ENCODE measurements at places on chromosomes 16 and 17.

DNA sequence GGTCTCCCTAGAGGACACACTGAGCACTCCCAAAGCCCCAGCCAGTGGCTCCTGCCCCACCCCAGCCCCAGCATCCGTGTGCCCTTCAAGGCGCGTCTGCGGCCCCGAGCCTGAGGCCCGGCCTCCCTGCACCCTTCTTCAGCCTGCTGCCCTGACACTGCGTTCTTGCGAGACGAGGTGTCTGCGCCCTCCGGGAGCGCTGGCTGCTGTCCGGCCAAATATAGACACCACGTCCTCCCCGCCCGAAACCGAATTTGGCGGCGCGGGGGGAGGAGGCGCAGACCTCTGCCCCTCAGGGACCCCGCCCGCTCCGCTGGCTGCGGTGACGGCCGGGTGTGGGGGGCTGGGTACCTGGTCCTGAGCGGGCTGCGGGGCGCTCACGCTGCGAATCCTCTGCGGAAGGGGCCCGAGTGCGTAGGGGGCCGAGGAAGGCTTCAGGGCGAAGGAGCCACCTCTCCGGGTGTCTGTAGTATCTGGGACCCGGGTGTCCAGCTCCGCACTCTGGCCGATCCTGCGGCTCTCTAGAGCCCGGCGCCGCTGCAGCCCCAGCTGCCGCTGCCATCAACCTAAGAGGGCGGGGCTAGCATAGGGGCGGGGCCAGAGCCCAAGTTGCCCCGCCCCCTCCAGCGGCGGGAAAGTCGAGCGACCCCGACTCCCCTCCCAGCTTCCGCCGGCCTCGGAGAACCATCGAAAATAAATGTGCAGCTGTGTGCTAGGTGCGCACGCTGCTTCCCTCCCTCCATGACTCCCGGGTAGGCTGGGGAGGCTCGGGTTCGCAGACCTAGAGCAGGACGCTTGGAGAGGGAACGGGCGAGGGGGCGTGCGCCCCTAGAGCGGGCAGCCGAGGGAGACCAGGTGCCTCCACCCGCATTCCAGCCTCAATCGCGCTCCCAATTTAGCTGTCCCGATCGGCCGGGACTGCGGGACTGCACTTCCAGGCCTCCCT lies at the start of gene CORO6:
Gene CORO6 (minus strand): TSS at position 576 of the 946 bp plus-strand sequence. CDS start 1,491 bp downstream, outside the sequence.
- DNase-seq, result peak; percentile 42

GRCh38 chr16:8634991-8635736 lies 13.7 kb downstream of the METTL22 start:
- DNase-seq, result no peak

- DNase-seq, result no peak
Observed at GRCh38 chr17:6352016-6352415, 82.9 kb downstream of the AIPL1 start.

GRCh38 chr16:76583945-76584344 lies 306.7 kb downstream of the CNTNAP4 start:
- DNase-seq, result no peak

GRCh38 chr17:43831633-43832032 lies 1.3 kb downstream of the MPP3 start:
- no peak for DNase-seq

GRCh38 chr16:62978451-62978850 lies 942.2 kb upstream of the CDH8 start:
- no peak for DNase-seq

DNA sequence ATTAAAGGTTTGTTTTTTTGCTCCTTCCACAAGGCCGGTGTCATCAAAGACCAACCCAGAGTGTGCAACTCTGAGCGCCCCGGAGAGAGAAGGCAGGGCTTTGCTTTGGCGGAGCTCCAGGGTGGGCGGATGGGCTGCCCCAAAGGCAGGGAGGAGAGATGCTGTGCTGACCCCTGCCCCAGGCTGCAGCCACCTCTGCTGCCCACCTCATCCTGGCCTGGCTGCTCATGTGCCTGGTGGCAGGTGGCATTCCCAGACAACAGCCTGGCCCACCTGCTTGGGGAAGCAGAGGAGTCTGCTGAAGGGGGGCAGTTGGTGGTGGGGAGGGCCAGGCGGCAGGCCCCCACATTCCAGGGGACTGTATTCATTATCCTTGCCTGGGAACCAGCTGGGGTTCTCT lies 122.1 kb downstream of the SDK2 start:
- DNase-seq, result no peak

DNA sequence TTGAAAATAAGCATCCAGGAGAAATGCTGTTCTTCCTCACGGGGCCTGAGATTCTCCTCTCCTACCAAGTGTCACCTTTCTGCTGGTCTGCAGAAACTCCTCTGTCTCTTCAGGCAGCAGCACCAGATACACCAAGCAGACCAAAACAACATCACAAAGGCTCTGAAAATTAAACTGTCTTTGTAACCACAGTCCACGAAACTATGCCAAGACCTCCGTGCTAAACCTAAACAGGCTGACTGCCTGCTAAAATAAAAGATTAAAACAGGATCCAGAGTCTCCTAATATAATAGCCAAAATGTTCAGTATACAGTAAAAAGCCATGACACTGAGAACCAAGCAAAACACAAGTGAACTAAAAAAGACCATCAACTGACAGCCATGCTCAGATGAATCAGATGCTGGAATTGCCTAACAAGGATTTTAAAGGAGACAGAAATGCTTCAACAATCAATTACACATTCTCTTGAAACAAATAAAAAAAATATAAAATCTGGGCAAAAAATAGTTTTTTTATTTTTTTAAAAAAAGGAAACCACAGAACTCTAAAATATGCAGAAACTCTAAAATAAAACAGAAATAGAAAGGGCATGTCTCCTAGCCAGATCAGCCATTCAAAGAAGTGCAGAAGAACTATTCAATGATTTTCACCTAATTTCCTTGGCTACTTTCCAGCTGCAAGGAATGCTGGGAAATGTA lies 50.3 kb upstream of the TOX3 start:
- no peak for DNase-seq

DNA sequence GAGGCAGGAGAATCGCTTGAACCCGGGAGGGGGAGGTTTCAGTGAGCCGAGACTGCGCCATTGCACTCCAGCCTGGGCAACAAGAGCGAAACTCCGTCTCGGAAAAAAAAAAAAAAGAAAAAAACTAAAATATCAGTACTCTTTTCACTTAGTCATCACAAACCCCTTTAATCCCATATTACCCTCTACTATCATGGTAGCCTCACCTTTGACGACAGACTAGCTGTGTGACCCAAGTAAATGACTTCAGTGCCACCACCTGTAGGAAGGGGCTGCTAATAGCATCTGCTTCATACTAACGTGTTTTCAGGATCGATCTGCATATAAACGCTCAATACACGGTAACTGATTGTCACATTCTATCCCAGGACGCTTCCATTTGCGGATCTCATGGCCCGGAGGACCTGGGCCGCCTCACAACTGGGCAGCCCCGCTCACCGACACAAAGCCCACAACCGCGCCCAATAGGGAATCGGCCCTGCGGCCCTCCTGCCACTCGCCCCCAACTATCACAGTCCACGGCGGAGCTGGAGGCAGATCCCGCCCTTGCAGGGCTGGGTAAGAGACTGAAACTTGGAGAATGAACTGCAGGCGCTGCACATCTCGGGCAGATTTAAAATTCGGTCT lies 1.1 kb upstream of the ZNF263 start:
- DNase-seq, result no peak

DNA sequence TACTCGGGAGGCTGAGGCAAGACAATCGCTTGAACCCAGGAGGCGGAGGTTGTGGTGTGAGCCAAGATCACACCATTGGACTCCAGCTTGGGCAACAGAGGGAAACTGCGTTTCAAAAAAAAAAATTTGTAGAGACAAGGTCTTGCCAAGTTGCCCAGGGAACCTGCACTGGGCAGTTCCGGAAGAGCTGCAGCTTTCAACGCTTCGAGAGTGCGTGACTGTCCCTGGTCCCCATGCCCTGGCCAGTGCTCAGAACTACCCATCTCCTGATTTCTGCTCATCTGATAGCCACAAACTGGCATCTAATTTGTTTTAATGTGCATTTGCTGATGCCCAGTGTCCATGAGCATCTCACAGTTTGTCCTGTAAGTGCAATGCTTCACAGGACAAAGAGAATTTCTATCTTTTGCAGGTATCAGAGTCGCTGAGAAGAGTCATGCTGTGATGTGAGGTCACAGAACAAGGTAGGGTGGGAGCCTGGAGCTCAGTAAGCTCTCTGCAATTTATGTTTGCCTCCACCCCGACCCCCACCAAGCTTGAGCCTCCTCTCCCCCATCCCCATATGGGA lies 3.9 kb downstream of the ACTG1 start:
- no peak for DNase-seq

- DNase-seq, result no peak
Observed at GRCh38 chr16:80509872-80510271, 30.9 kb upstream of the DYNLRB2 start.

GRCh38 chr17:20174588-20175265 lies 165.6 kb downstream of the SPECC1 start:
- no peak for DNase-seq

DNA sequence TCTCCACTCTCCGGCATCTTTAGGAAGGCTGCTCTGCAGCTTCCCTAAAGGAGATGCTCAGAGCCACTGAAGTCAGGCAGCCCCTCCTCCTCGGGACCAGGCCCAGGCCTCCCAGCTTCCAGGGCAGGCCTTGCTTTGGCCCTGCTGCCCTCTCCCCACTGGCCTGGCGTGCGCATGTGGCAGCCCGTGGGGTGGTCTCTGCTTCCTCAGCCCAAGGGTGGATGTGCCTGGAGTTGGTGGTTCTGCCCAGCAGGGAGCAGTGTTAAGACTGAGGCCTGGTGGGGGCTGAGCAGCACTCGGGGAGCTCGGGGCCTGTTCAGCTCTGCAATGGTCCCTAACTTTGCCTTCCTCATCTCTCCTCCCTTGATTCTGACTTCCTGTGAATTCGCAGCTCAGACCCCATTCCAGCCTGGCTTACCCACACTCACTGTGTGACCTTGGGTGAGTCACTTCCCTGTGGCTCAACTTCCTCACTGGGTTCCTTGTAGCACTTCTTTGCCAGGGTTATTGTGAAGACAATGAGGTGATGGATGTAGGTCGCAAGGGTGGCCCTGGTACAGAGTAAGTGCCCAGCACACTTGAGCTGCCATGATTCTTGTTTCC lies 63.2 kb downstream of the NKD1 start:
- no peak for DNase-seq

DNA sequence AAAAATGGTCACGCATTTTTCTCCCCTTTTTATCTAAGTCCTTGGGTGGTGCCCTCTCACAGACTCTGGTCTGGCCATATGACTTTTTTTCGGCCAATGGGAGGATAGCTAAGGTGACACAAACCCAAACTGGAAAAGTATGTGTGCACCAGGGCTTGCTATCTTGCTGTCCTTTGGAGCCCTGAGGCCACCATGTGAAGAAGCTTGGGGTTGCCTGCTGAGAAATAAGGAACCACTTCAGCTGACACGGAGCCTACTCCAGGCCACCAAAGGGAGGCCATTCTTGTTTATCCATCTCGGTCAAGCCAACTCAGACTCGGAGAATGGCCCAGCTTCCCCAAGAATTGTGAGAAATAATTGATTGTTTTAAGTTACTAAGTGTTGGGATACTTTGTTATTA lies 111.4 kb upstream of the ZFHX3 start:
- DNase-seq, result no peak

DNA sequence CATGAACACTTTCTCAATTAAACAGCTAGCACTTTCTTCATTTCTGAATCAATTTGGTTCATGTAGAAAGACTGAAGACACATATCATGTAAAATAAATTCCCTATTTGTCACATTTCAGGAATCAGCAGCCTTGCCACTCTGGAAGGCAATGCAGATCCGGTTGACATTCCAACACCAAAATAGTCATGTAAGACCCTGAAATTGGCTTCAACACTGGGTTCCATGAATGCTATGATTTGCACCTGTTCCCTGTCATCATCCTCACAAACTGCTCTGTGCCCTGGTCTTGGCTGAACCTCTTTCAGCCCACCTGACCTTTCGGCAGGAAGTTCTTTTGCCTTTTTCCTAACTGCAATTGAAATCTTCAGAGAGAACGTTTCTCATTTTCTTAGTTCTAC lies 156.9 kb downstream of the CDH8 start:
- DNase-seq, result no peak

DNA sequence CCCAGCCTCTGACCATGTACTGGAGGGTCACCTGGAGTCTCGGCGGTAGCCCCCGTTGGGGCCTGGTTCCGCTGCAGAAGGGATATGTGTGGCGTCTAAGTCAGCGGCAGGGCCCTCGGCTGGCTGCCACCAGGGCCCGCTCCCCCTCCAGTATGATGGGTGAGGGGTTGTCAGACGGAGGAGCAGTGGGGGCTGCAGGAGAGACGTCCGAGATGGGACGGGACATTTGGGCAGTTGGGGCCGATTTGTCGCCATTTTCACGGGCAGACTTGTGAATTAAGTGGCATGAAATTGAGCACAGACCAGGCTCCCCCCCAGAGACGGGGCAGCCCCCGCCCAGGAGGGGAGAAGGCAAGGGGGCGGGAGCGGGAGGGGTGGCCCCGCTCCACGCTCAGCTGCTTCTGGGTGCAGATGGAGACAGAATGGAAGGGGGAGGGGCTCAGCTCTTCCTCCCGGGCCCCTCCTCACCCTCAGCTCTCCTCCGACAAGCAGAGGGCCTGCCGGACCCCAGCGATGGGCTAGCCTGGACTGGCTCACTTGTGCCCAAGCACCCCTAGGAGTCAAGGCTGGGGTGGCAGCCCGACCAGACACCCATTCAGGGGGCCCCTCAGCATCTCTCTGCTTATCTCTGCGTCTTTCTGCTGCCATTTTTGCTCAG lies 52.7 kb upstream of the LHX1 start:
- no peak for DNase-seq

GRCh38 chr17:7460850-7461660 lies 16.2 kb downstream of the CHRNB1 start:
- no peak for DNase-seq

- DNase-seq, result no peak
Observed at GRCh38 chr16:66426112-66427035, 721 bp upstream of the BEAN1 start.

DNA sequence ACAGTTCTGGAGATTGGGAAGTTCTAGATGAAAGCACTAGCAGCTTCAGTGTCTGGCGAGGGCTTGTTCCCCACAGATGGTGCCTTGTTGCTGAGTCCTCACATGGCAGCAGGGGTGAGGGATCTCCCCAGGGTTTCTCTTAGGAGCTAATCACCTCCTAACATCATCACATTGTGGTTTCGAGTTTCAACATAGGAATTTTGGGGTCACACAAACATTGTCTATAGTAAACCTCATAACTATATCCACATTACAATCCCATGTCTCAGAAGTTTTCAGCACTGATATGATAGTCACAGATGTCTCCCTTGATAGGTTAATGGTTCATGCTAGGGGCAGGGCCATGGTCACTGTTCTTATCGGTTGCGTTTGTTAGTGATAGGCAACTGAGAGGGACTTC lies 13.8 kb downstream of the CLUAP1 start:
- DNase-seq, result no peak

- no peak for DNase-seq
Observed at GRCh38 chr16:68231384-68232136, 4.4 kb downstream of the ESRP2 start.

- no peak for DNase-seq
Observed at GRCh38 chr16:69176033-69176800, 10.7 kb upstream of the SNTB2 start.
